Activated naive CD8-positive, alpha-beta T cell treated with anti-CD3 and anti-CD28 coated beads for 36 hours (primary cell): ENCODE measurements at places on chromosomes 7 and 10. TPM values are rescaled to one million over a fixed set of nuclear protein-coding genes. Genes with fewer than 3 reads are reported as not detected.
A peak's percentile ranks its signal among the peaks of the same experiment; 100 is the strongest.

DNA sequence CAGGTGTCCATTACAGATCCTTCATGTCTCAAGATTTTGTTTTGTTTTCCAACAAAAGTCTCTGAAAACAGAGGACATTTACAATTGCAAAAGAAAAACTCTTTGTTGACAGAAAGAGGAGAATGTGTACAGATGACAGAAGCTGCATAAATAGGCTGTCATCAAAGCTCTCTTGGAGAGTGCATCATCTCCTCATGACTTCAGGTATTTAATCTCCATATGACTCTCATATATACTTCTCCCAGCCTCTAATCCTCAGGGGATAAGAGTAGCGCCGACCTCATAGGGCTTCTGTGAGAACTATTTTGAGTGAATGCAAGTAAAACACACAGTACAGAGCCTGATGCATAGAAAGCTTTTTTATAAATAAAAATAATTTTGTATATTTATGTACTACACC lies 48.1 kb upstream of the SEPTIN7 start:
- no peak for DNase-seq

GRCh38 chr7:81688622-81689411 lies 81.0 kb downstream of the HGF start:
- no peak for DNase-seq

DNA sequence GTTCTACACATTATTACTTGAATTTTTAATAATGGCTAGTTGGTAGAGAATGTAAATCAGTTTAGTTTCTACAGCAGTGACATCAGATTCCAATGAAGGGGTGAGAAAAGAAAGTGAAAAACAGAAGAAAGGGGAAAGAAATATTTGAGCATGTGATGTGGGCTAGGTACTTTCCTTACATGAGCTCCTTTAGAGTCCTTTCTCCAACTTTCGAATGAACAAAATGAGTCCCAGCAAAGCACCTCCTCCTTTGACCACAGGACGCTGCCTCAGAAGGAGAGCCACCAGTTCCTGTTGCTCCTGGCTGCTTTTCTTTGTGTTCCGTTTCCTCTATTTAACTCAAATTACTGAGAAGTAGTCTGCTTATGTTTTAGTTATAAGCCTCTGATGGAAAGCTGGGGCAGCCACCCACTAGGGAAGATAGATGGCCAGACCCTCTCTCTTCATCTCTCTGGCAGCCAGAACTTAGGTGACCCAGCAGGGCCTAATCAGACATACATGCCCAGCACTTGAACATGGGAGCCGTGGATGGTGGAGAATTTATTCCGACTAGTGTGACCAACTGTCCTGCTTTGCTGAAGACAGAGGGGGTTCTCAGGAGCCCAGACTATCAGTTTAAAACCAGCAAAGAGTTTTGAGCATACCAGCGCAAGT lies 82.4 kb upstream of the NME8 start:
- peak; percentile 17 for DNase-seq

GRCh38 chr7:9856668-9857067 lies 1117.0 kb upstream of the PHF14 start:
- no peak for DNase-seq

GRCh38 chr7:151899513-151900360 lies 22.8 kb upstream of the PRKAG2 start:
- no peak for DNase-seq

GRCh38 chr7:143225047-143225446 lies 3.2 kb downstream of the TAS2R40 start:
- no peak for DNase-seq

DNA sequence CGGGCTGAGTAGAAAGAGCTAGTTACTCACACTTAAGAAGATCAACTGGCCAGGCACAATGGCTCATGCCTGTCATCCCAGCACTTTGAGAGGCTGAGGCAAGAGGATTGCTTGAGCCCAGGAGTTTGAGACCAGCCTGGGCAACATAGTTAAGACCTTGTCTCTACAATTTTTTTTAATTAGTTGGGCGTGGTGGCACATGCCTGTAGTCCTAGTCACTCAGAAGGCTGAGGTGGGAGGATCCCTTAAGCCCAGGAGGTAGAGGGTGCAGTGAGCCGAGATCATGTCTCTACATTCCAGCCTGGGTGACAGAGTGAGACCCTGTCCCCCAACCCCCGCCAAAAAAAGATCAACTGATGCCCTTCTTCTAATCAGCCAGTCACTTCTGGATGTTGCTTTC lies 74.6 kb upstream of the ATP6V0A4 start:
- no peak for DNase-seq

GRCh38 chr7:106418094-106418493 lies 133.3 kb upstream of the NAMPT start:
- DNase-seq, result no peak

DNA sequence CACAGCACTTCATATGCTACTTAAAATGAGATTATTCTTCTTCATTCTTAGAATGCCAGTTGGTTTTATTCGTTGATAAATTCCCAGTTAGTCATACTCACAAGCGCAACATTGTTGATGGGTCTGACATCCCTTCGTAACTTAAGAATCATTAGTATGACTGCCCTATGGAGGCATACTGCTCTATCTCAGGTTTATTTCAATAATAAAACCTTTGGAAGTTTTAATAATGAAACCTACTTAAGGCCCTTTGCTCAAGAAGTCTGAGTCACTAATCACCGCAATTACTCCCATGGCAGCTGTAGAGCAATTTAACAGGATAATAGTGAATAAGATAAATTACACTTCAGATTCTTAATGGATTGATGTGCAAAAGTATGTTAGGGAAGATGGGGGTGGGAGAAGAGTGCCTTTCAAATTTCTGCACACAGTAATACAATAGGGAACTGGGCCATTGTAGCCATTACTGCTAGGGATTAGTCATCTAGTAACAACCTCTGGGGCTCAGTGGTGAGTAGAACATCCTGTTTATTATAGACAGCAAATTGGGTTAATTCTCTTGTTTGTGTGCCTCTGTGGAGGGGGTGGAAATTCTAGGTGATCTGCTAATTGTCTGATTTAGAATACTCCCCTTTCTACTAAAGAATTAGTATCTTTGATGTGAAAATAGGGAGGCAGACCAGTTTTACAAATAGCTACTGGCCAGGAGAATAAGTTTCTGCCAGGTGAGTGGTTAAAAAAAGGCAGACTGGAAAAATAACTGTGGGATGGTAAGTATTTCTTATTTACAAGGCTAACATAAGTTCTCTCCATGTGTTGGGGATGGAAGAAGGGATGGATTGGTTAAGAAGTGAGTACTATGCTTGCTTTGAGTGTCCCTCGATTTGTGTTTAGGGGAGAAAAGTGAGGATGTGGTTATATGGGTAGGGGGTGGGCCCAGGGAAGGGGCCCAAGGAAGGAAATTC lies 74.5 kb upstream of the VKORC1L1 start:
- DNase-seq, result no peak

DNA sequence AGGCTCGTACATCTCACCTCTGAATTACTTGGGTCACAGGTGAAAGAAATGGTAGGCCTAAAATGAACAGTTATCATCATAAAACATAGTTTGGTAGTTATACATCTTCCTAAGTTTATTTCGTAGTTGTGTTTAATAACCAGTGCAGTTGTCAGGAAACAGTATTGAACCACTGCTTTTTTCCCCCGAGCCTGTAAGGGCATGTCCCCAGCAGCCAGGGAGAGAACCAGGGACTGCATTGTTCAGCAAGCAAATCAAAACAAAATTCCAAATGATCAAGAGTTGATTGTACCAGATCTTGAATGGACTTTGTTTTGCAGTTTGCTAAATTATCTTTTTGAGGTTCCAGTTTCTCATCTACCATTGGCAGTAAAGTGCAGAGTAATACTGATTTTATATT lies 2.4 kb downstream of the EIF4H start:
- DNase-seq, result no peak

- DNase-seq, result no peak
Measured at GRCh38 chr10:79266543-79267312, 80.5 kb upstream of the PPIF start.

- DNase-seq, result no peak
Measured at GRCh38 chr7:631964-632830, 94.3 kb upstream of the DNAAF5 start.

GRCh38 chr10:78742406-78742729 lies 326.4 kb upstream of the ZMIZ1 start:
- no peak for DNase-seq

Gene ANKRD7
- total RNA-seq, result 1.6 TPM

Gene PRKCQ
- 45.9 TPM for total RNA-seq

Gene MICU1
- 29.4 TPM for total RNA-seq

Gene EBLN1
- not detected for total RNA-seq

Gene LRRD1
- total RNA-seq, result not detected

Gene DHX32
- total RNA-seq, result 27.6 TPM

Gene PLA2G12B
- total RNA-seq, result not detected

Gene BEND7
- total RNA-seq, result not detected
